Suppressor macrophage treated with lipopolysaccharide for 1 hour (primary cell): ENCODE measurements at places on chromosomes 13 and 19.

- DNase-seq, result no peak
Observed at GRCh38 chr19:18762125-18763023, 28.7 kb downstream of the COMP start.

DNA sequence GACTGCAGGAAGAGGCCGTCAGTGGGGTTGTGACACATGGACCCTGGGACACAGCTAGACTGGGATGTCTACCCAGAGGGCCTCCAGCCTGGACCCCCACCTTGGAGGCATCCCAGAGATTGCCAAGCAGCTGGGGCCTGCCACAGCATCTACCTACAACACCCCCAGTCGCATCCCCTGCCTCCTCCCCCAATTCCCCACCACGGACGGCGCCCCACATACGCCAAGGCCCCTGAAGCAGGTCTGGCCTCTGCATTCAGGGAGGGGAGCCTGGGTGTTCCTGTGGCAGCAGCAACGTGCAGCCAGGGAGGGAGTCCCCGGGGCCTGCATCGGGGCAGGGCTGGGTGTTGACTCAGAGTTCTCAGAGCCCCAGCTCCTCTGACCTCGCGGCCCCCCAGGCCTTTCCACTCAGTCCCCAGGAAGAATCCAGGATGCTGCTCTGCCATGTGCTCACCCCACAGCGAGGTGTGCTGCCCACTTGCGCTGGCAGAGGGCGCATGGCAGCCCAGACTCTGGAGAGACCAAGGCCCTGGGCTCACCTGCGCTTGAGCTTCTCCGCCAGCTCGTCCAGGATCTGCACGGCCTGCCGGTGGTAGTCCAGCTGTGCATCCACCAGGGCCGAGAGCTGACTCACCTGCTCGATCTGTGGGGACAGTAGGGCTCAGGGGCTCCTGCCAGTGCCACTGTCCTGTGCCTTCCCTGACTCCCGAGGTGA lies 19.6 kb downstream of the MPND start:
- DNase-seq, result no peak

DNA sequence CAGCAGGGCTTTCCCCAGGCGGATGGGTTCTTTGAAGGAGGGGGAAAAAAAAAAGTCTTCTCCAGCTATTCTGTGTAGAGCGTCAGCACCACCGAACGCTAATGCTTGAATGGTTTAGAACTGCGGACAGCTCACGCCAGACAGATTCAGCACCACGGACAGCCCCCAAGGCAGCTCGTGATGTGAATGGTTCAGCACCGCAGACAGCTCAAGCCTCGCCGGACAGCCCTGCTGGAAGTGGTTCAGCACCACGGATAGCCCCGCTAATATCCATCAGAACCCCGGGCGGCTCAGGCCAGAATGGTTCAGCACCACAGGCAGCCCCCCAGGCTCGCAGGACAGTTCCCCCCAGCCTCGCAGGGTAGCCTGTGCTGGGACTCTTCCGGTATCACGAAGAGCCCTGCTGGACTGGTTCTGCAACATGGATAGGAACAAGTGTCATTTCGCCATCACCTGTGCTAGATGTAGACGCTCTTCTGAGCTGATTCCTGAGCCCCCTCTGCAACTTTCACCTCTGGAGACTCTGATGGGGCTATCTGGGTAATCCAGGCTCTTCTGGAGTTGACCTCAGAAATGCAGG lies 4.9 kb upstream of the SMIM17 start:
- DNase-seq, result peak; percentile 46

DNA sequence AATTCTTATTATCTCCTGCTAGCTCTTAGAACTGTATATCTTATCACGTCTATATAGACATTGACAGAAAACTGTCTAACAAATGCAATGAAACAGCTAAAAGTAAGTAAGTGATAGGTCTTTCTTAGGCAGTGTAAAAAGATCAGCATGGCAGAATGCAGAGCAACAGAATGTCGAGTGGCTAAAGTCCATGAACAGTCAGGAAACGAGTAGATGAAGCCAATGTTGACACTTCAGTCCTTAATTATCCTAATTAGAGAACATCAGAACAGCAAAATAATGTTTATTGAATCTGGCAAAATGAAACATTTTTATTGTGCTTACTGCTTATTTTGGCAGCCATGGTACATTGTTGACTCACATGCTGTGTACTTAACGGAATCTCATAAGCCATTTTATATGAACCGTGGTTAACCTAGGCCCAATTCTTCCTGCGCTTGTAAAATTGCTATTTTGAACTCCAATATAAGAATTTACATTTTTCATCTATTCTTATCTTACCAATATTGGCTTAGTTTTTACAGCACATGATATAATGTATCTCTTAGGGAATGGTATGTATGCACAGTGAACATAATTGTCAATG lies 748.1 kb downstream of the DACH1 start:
- DNase-seq, result no peak

GRCh38 chr13:83378908-83379307 lies 503.4 kb downstream of the SLITRK1 start:
- no peak for DNase-seq

DNA sequence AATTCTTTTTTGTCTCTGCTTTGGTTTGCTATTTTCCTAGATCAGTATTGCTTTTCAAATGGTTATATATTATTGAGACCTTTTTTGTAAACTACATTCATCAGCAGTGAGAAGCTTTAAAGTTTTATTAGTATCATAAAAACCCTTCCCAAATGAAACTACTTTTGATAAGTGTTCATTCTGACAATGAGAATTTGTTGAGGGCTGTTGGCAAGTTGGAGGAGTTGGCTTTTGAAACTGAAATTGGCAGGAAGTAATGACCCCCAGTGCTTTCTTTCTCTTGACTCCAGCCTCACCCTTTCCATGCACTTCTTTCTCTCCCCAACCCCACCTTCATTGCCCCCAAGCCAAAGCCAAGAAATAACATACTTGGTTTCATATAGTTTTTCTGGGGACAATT lies 113.8 kb downstream of the ZIC5 start:
- no peak for DNase-seq

GRCh38 chr13:77213644-77214043 lies 113.2 kb downstream of the MYCBP2 start:
- DNase-seq, result no peak

- DNase-seq, result peak; percentile 0
Observed at GRCh38 chr13:37701972-37702371, 103.4 kb upstream of the POSTN start.

DNA sequence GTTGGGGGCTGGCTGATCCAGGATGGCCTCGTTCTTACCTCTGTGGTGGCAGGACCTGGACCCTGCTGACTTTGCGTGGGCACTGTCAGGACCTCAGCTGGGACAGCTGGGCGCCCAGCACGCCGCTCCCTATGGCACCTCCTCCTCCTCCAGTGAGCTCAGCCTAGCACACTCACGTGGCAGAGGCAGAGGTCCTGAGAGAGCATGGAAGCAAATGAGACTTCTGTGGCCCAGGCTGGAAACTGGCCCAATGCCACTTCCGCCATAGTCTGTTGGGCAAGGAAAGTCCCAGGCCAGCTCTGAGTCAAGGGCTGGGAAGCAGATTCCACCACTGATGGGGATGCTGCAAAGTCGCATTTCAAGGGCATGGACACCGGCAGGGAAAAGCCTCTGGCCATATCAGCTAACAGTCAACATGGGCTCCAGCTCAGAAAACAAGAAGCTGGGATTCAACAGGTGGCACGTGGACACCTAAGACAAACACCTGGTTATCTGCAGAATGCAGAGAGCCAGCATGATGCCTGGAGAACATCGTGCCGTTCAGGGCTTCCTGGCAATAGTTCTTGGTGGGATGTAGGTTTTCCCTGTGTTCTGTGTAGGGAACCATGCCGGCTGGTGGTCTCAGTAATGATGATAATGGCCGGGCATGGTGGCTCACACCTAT lies 16.7 kb downstream of the MYBPC2 start:
- DNase-seq, result peak; percentile 47

GRCh38 chr19:13066933-13067807 lies 35.5 kb downstream of the LYL1 start:
- DNase-seq, result no peak
